ENCODE measurements at places on chromosomes 12 and 14.

GRCh38 chr12:111699-112493, 45.3 kb downstream of the IQSEC3 start:
- no peak for DNase-seq

- no peak for DNase-seq
Measured at GRCh38 chr14:82052778-82053177, 519.1 kb upstream of the SEL1L start.

DNA sequence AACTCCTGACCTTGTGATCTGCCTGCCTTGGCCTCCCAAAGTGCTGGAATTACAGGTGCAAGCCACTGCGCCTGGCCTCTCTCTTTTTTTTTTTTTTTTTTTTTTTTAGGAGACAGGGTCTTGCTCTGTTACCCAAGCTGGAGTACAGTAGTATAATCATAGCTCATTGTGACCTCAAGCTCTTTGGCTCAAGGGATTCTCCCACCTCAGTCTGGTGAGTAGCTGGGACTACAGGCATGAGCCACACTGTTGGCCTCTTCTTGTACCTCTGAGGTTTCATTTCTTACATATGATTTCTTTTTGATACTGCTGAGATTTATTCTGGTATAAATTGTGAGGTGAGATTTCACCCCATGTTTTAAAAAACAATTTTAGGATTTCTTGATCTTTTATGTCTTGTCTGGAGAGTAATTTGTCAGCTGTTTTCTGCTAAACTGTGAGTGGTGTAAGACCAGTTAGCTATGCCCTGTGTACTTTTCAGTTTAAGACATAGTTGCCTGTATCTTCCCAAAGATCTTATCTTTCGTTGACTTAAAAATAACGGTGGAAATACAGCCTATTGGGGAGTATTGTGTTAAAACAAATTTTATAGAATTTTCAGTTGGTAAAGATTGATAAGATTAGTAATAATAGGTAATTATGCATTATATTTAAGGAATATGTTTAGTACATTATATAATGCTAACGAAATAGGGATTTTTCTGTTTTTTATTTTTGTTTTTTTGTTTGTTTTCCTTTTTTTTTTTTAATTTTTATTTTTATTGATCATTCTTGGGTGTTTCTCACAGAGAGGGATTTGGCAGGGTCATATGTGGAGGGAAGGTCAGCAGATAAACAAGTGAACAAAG, 31.7 kb downstream of the WDR20 start:
- DNase-seq, result no peak

DNA sequence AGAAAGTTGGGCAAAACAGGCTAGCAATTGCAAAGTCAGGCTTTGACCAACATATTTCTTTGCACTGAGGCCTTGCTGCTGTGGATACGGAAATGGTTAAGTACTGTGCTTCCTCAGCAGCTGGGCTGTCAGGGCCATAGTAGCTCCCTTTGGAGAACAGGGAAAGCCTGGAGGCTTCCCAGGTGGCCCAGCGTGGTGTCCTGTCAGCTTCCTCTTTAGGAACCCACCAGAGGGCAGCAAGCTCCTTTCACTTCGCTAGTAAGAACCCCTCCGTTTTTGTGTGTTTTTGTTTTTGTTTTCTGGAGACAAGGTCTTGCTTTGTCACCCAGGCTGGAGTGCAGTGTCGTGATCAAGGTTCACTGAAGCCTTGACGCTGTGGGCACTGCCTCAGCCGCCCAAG, 1.7 kb upstream of the CFAP251 start:
- peak; percentile 57 for DNase-seq

- DNase-seq, result no peak
Measured at GRCh38 chr12:124833693-124834122, 30.0 kb downstream of the SCARB1 start.

DNA sequence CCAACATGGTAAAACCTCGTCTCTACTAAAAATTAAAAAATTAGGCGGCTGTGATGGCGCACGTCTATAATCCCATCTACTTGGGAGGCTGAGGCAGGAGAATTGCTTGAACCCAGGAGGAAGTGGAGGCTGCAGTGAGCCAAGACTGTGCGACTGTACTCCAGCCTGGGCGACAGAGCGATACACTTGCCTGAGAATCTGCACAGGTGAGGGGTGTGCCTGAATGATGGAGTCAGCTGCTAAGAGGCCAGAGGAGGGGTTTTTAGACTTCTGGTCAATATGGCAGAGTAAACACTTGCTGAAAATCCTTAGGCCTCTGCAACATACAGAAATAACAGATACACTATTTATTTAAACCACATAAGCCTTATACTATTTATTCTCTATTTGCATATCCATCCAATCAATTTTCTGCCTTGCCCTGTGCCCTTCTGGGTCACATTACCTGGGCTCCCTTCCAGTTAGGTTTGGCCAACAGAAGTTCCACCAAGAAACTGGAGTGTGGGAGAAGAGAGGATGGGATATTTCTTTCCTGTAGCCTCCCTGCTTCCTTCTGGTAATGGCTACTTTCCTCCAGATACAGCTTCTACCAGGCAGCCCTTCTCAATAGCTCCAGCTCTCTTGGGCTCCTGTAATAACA, 117.6 kb downstream of the EFCAB11 start:
- no peak for DNase-seq

GRCh38 chr12:46386877-46387629, 14.5 kb upstream of the SLC38A2 start:
- peak; percentile 89 for DNase-seq

GRCh38 chr12:42933461-42934081, 344.0 kb upstream of the PRICKLE1 start:
- no peak for DNase-seq

DNA sequence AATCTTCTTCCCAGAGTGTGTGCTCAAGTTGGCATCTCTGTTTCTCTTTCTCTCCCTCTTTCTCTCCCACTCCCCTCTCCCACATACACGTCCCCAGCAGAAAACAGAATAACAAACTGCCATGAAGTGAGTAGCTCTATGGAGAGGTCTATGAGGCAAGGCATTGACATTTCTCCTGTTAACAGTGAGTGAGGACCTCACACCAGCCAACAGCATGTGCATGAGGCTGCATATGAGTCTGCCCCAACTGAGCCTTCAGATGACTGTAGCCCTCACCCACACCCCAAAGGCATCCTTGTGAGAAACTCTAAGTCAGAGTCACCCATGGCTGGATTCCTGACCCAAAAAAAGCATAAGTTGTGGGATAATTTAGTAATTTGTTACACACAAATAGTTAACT, 50.4 kb downstream of the MAGOHB start:
- no peak for DNase-seq

GRCh38 chr14:104937694-104938365, 13.2 kb downstream of the PLD4 start:
- DNase-seq, result no peak

DNA sequence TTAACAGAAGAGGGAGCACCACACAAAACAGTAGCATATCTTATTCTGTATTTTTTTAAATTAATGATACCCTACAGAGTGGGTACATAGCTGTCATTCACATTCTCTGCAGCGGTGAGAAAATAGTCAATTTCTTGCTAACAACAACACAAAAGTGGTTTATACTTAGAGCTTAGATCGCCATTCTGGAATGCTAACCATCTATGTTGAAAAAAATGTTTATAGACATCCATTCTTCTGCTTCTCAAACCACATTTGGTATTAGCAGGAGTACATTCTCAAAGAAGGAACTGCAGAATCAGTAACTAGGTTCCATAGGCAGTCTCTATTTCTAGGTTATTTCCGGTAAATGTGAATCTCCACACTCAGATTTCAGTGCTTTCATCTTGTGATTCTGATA, 185.9 kb downstream of the PPFIA2 start:
- DNase-seq, result peak; percentile 45

DNA sequence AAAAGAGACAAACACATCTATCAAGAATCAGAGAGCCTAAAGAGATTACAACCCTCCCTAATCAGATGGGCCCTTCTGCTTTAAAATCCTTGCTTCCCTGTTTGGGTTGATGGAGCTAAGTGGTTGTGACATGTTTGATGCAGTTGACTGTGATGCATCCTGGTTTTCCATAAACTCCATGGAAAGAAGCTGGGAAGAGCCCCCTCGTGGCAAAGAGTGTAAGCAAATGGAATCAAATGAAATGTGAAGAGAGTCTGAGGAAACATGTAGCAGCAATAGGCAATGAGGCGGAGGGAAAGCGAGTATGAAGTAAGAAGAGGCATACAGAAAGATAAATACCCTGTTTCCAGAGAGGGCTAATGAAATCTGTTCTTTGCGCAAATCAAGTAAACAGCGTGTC, 70.4 kb upstream of the SLCO1C1 start:
- no peak for DNase-seq

DNA sequence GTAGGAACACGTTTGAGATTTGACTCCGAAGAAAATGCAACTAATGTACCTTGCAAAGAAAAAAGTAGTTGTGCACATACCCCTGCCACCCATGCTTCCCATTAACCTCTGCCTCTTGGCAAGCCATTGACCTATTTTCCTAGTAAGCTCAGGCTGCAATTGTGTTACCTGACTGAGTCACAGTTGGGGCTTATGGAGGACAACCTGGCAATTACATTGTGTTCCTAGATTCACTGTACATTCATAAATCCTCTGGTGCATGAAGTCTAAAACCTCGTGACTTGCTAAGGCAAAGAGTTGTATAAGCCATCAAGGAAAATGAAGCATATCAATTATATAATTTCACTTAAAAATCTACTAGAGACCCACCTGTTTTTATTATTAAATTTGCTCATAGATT, 62.0 kb upstream of the DUSP6 start:
- no peak for DNase-seq

DNA sequence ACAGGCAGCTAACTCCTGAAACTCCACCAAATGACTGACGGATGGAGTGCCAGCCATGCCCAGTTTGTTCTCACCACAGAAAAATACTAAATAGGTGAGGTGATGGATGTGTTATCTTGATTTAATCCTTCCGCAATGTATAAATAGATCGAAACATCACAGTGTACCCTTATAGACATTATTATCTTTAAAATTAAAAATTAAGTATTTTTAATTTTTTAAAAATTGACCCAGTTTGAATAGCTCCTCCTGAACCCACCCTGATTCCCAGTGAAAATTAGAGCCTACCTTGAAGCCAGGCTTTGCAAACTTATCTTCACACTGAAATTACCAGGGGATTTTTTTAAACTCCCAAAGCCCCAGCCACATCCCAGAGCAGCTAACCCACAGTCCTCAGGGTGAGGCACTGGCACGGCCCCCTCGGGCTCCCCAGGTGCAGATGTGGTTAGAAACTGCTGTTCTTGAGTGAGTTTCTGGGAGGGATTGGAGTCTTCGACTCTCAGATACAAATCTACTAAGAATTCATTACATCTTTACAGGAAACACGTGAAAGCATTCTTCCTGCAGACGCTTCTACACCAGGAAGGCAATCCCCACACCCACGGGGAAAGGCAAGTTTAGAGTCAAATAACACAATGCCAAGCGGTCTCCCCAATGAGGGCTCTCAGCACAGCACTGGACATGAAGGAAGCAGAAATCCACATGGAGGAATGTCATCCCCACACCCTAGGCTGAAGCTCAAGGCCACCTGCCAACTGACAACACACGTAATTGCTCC, 126.4 kb downstream of the RIMBP2 start:
- no peak for DNase-seq

DNA sequence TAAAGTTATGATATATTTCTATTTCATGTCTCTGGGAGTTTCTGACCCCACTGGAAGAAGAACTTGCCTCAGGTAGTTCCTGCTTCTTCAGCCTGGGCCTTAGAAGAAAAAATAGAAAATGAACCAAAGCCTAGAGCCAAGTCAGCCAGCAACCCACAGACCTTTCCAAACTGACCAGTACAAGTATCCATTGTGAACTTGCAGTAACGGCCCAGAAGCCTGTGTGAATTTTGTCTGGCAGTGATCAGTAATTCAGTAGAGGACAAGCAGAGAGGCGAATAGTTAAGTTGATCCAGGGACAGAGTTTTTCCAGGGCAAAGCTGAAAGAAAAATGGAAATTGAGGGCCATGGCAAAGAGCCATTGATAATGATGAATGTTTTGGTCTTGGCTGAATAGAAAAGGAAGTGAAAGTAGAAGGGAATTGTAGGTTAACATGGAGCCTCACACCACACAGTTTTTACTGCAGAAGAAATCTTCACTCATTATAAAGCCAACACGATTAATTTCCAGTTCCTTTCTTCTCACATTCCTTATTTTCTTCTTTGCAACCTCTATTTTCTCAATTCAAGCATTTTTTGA, 311.8 kb downstream of the BTG1 start:
- DNase-seq, result no peak

DNA sequence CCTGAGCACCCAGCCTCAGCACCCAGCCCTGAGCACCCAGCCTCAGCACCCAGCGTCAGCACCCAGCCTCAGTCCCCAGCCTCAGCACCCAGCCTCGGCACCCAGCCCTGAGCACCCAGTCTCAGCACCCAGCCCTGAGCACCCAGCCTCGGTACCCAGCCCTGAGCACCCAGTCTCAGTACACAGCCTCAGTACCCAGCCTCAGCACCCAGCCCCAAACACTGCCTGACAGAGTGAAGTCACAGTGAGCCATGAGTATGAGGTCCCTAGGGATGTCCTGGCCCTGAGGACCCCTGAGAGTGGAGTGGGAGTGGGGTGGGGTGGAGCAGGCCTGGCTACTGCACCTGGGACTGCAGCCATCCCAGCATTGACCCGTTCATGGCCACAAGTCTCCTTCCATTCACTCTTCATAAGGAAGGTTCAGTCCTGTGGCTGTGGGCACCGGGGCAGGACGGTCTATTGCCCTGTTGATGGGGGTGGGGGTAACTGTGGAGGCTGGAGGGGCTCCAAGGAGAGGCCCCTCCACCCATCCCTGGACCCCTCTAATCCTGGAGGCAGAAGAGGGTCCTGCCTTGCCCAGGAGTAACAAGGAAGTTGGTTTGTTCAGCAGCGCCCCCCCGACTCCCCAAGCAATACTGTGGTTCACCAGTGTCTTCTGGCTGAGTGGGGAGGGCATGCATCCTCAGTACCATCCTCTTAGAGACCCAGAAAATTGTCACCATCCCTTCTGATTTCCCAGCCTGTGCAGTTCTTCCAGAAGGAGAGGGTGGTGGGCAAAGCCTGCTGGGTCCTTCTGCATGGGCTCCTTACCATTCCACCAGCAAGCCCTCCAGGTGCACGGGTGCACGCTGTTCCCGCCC, 140.5 kb downstream of the ADGRD1 start:
- DNase-seq, result no peak

GRCh38 chr14:37585971-37586796, 8.9 kb downstream of the FOXA1 start:
- no peak for DNase-seq

DNA sequence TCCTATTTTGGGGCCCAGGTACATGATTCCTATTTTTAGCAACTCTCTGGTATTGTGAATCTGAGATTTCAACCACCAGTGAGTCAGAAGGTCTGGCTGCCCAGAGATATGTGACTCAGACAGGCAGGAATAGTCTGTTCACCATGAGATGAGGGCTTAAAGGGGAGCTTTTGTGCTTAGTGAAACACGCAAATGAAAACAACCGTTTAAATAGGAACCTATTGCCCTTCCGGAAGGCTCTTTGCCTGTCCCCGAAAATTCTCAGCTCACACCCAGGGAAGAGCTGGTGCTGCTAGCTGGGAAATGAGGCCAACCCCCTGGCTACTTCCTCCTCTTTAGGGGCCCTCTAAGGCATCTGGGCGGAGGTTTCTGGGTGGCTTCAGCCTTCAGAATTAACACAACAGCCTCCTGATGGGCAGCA, 283.6 kb downstream of the CACNA1C start:
- DNase-seq, result peak; percentile 98

- DNase-seq, result no peak
Measured at GRCh38 chr12:29565727-29566126, 68.2 kb upstream of the OVCH1 start.

All from iris pigment epithelial cell (primary cell).